GDM1 (cell line): ENCODE measurements at places on chromosomes 12 and 14.

DNA sequence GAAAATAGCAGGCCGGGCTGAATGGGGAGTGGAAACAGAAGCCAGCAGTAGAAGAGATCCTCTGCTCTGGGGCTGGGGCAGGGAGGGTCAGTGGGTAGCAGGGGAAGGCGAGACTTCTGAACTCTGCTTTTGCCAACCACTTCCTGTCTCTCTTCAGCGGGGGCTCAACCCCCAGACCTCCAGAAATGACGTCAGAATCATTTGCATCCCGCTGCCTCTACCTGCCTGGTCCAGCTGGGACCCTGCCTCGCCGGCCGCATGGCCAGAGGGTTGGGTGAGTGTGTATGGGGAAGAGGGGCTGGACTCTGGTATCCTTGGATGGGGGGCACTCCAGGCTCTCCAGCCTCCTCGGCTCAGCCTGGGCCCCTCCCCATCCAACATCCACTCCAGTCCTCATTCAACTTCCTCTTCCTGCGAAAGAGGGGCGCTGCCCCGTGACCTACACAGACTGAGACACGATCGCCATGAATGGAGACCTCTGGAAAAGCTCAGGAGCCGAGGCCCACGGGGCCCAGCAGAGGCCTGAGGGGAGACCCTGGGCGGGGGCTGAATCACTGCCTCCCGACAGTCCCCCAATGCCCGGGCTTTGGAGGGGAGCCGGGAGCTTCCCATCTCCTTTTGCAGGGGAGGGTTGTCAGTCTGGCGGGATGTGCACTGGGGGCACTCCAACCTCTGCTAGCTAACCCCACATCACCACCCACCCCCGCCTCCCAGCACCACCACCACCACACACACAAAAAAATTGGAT, 458 bp upstream of the HOXC4 start:
- no peak for DNase-seq

GRCh38 chr12:52806821-52807543, 6.9 kb downstream of the KRT4 start:
- no peak for DNase-seq

- DNase-seq, result no peak
Measured at GRCh38 chr12:48861111-48861510, 4.6 kb downstream of the RND1 start.

- DNase-seq, result no peak
Measured at GRCh38 chr14:37641117-37641516, 45.7 kb downstream of the TTC6 start.

DNA sequence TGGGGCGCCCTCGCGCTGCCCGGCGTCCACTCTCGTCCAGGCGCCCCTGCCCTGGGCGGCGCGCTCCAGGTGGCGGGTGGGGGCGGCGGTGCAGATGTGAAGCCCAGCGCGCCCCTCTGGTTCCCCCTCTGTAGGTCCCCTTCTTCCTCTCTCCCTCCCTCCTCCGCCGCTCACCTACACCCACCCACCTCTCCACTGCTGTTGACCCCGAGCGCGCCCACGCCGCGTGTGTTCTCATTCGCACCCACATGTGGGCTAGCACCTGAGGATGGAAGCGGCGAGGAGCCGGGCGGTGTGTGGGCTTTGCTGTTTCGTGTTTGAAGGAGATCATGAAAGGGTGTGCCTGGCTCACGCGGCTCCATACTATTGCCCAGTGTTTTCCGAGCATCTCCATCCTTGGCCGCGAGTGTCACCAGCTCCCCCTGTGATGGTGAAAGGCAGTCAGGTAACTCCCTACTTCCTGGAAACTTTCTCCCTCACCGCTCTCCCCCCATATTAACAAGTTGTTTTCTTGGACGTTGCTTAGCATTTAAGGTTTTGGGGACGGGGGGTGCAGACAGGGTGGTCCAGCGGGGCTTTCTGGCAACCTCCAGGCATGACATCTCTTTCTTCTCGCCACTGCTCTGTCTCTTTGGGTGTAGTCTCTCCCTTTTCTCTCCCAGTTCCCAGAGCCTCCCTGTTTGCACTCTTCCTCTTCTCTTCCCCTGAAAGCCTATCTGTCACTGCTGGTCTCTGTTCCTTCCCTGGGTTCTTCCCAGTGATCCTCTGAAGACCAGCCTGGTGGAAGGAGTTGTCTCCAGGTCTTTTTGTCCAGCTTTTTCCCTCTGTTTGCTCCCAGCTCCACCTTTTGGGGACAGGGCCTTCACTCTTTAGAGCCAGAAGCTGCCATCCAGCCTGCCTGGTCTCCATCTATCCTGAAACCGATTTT, 1.6 kb downstream of the CACNA1C start:
- no peak for DNase-seq

- no peak for DNase-seq
Measured at GRCh38 chr14:99579903-99580571, 24.0 kb downstream of the CCDC85C start.

DNA sequence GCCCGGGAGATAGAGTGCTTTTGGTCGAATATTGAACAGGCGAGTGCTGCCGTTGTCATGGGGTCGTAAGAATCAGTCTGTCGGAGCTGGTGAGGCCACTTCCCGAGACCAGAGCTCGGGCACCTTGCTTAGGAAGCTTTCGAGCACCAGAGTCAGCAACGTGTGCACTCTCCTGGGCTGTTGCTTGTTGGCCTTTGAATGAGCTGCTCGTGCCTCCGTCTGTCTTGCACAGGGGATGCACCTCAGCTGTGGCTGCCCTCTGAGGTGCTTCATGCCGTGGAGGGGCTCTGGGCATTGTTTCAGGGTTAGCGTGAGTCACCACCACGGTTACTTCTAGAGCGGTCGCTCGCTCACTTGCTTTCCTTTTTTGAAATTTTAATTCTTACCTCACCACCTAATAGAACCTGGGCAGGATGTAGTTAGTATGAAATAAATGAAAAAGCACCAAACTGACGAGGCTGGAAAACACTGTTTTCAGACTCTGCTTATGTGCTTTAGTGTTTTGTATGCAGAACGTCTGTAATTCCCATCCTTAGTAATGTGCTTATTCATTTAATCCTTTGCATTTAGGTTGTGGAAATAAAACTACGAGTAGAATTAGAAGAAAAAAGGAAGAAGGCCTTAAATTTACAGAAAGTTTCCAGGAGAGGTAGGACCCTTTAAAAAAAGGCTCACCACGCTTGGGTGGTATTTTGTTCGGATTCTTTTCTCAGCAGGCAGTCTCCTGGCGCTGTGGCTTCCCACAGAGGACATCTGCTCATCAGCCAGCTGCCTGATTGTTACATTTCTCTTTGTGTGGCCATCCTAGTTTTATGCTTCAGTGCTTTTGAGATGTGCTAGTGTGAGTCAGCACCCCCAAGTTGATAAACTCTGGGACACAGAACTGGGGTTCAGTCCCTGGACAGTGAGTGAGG, 40.6 kb downstream of the EP400 start:
- no peak for DNase-seq

- DNase-seq, result no peak
Measured at GRCh38 chr14:33686218-33686617, 264.7 kb downstream of the EGLN3 start.

DNA sequence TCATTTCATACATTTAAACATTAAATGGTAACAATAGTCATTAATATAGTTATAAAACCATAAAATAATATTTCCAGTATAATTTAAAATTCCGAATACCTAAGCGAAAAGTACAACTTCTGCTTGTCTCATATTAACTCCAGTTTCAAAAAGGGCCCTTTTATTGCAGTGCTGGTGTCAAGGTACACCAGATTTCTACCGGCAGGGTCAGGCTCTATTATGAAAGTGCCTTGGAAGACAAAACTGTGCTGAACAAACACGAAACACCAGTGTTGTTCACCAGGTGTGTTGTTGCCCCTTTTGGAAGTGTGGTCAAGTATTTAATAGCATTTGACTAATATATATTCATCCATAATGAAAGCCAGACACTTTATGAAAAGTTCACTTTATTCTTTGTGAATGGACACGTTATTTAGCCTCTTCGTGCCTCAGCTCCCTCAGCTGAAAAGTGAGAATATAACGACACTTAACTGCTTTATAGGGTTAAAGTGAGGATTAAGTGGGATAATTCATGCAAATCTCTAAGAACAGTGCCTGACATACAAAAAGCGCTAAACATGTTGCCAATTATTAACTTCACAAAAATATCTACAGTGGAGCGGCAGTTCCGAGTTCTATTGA, 20.3 kb upstream of the GNS start:
- no peak for DNase-seq

GRCh38 chr14:69606258-69607184, 4.9 kb upstream of the SUSD6 start:
- no peak for DNase-seq

- no peak for DNase-seq
Measured at GRCh38 chr14:55964091-55964490, 154.1 kb upstream of the PELI2 start.

DNA sequence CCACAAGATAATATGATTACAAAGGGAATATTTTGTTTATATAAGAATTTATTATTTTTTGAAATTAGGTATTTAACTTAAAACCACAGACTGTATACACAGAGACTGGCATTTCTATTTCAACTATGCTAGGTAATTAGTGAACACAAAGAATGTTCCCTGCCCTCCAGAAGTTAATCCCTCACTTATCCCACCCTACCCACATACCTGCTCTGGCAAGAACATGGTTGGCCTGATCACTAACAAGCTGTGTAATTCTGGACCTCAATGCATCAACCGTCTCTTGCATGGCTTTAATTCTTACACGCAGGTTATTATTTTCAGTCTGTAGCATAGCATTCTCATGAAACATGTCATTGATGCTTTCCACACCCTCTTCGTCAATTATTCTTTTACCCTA, 85.9 kb downstream of the KIF21A start:
- no peak for DNase-seq

GRCh38 chr12:21155522-21156351, 24.7 kb downstream of the SLCO1B1 start:
- DNase-seq, result no peak

- DNase-seq, result no peak
Measured at GRCh38 chr12:39372929-39373328, 70.0 kb downstream of the KIF21A start.

DNA sequence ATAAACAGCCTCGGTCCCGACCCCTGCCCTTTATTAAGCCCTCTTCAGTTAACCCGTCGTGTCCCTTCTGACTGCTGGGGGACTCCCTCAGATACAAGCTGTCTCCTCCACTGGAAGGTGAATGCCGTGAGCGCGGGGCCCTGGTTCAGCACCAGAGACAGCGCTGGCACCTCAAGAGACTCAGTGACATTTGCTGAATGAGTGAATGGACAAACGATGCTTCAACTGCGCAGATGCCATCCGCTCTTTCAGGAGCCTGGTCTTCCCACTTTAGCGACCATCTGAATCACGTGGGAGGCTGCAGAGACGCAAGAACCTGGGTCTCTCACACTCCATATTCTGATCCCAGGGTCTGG, 92.6 kb upstream of the SFSWAP start:
- DNase-seq, result no peak

GRCh38 chr12:88241862-88242570, 99.9 kb downstream of the TMTC3 start:
- DNase-seq, result no peak

DNA sequence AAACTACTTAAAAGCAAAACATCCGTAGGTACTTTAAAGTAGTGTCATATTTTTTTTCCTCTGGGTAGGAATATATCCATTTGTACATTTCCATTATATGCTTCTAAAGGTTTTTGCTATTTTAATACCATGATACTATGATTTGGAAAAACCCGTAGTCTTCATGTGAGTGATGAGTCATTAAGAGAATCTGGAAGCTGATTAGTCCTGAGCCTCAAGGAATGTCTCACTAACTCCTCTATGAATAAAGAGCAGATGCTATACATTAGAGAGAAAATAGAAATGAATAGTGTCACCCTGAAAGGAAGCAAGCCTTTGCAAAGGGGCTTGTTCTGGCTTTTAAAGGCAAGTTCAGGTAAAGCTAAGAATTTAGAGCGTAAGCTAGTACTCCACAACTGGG, 432.1 kb downstream of the CCDC91 start:
- DNase-seq, result no peak

DNA sequence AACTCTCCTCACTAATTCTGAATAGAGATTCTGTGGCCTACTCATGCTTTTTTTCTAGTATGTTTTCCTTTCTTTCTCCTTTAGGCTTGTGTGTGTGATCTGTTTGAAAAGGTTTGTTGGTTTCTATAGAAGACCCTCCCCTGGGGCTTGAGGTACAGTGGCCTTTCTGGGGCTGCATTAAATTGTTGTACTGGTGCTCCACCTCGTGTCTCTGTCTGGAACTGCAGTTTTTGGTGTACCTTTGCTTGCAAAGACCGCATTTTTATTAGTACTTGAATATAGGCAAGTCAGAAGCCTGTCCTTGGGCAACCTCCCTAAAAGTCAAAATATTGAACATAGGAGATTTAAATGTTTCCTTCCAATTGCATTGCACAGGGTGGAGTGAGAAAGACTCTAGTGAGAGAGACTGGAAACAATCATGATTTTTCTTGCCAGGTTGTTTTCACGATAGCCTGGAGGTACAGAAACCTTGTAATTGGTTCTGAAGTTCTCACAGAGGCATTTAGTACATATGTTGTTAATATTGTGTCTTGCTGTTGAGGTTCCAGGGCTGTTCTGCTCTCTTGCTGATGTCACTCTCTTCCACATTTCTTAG, 39.0 kb downstream of the SLCO1B1 start:
- DNase-seq, result no peak

GRCh38 chr12:124480469-124481256, 86.7 kb downstream of the NCOR2 start:
- no peak for DNase-seq

GRCh38 chr12:101794574-101794973, 36.2 kb downstream of the GNPTAB start:
- no peak for DNase-seq

DNA sequence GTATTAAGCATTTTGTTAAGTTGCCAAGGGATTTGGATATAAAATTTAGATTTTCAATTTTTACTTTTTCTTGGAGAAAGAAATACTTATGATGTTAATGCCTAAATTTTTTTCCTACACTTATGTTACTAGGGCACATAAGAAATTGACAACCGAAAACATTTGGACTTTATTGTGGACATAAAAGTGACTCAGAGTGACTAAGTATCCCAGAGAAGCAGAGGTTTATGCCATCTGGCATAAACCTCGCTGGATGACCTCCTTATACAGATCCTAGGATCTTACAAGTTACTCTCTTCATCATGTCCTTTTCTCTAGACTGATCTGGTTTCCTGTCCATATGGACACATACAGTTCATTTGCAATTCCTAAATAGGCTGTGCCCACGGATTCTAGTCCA, 89.8 kb downstream of the RERG start:
- DNase-seq, result no peak

- DNase-seq, result no peak
Measured at GRCh38 chr14:35412272-35413056, 7.9 kb upstream of the NFKBIA start.

DNA sequence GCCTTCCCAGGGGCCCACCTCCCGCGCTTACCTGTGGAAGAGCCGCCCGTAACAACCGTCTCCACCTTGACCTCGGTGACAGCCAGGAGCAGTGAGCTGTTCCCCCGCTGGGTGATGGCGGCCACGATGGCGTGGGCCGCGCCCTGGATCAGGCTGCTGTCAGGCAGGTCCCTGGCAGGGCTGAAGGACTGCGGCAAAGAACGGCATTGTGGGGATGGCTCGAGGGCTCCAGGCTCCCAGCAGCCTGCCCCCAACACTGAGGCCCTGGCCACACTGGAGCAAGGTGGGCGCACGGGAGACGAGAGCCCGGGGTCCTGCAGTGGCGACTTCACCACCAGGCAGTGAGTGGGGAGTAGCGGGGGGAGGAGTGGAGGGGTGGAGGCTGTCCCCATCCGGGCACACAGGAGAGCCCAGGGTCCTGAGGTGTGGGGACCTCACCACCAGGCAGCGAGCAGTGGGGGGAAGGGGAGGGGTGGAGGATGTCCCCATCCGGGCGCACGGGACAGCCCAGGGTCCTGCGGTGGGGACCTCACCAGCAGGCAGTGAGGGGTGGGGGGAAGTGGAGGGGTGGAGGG, 25.0 kb downstream of the JAG2 start:
- no peak for DNase-seq

- DNase-seq, result no peak
Measured at GRCh38 chr12:126847005-126847629, 1419.9 kb upstream of the TMEM132C start.
